ENCODE measurements at places on chromosomes 5 and 9.

GRCh38 chr9:14932641-14933040 is 22.4 kb upstream of the FREM1 start:
- no peak for DNase-seq

DNA sequence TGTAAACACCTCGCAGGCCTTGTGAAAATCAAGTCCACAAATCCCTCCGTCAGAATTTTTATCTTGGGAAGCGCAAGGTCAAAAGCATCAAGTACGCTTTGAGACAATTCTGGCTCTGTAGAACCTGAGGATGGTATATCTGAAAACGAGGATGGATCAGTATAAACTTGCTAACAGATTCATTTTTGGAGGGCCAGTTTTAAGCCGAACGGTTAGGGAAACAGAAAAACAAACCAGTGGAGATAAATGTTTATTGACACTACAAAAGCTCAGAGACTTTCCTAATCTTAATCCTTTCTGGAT is 352 bp upstream of the PGGT1B start:
- DNase-seq: no peak

DNA sequence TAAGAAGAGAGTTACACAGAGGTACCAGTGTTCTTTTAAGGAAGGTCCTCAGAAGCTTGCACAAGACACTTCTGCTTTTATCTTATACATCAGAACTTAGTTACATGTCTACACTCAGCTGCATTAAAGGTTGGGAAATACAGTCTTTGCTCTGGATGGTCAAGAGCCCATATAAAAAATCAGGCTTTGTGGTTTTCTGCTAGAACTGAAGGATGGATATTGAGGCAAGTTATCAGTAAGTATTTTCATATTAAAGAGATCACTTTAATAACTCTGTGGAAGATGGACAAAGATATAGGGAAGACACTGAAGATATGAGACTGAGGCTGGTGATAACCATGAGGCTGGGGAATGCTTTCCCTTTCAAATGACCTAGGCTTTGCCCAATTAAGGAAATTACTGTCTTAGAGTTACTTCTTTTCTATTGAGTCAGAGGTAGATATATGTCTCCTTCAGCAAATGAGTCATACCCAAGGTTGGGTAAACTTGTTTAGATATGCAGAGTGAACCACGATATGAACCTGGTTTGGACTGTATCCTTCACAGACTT is 87.0 kb upstream of the TNC start:
- no peak for DNase-seq

DNA sequence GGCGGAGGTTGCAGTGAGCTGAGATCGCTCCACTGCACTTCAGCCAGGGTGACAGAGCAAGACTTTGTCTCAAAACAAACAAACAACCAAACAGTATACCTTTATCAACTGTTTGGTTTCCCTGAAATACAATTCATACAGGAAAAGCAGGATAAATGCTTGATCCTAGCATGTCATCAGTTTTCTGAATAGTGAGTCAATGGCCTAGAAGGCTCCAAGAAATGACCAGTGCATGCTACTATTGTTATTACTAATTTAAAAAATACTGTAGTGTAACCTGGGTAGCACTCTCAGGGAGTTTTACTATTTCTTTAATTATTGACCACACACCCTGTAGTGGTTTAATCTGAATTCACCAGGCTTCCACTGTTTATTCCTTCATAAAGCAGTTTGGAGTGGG is 101.0 kb upstream of the PTPN3 start:
- DNase-seq: no peak

GRCh38 chr9:109845226-109845625 is 65.2 kb downstream of the PALM2AKAP2 start:
- DNase-seq: no peak

- no peak for DNase-seq
Measured at GRCh38 chr5:64678374-64678773, 11.9 kb upstream of the SHISAL2B start.

- no peak for DNase-seq
Measured at GRCh38 chr5:58501778-58502417, 10.7 kb downstream of the GAPT start.

GRCh38 chr9:84897362-84898094 is 228.0 kb downstream of the NTRK2 start:
- DNase-seq: no peak

- DNase-seq: no peak
Measured at GRCh38 chr5:141199359-141200235, at the start of gene PCDHB11. Gene PCDHB11, plus strand, starts transcription at chr5:141199627. Its CDS starts 148 bp downstream, at chr5:141199775.

GRCh38 chr9:89046832-89047231 is 55.6 kb downstream of the S1PR3 start:
- no peak for DNase-seq

- DNase-seq: no peak
Measured at GRCh38 chr5:103375350-103375749, 116.8 kb downstream of the MACIR start.

DNA sequence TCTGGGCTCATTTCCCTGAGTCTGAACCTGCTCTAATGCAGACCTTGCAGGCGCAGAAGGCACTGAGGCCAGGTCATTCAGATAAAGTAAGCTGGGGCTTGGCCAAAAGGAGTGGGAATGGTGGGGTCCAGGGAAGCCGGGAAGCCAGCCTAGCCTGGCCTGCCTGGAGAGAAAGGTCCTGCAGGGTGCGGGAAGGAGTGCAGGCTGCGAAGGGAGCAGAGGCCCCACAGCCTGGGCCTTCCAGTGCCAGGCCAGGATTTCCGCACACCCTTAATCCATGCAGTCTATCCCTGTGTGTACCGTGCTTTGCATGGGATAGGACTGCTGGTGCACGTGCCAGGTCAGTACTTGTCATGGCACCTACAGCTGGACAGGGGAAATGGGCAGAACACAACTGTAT is 3.6 kb upstream of the STING1 start:
- no peak for DNase-seq

DNA sequence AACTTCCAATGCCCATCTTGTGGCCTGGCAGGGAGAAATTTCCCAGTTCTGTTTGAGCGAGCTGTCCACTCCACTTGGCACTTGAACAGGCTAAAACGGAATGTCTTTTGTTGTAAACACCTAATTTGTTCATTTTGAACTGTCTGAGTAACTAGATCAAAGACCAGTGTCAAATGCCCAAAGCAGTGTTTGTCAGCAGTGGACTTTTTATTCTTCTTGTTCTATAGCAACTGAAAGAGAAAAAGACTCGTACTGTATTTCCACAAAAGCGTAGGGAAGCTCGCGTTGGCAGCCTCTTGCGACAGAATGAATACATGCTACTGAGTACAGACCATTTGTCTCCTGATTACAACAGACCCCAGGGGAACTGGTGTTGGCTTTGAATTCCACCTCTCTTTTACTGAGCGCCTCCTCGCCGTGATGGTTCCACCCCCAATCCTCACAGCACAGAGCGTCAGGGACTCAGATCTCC is 601.8 kb upstream of the ZNF608 start:
- peak; percentile 73 for DNase-seq

- DNase-seq: peak; percentile 49
Measured at GRCh38 chr9:33264003-33264472, 470 bp downstream of the BAG1 start.

DNA sequence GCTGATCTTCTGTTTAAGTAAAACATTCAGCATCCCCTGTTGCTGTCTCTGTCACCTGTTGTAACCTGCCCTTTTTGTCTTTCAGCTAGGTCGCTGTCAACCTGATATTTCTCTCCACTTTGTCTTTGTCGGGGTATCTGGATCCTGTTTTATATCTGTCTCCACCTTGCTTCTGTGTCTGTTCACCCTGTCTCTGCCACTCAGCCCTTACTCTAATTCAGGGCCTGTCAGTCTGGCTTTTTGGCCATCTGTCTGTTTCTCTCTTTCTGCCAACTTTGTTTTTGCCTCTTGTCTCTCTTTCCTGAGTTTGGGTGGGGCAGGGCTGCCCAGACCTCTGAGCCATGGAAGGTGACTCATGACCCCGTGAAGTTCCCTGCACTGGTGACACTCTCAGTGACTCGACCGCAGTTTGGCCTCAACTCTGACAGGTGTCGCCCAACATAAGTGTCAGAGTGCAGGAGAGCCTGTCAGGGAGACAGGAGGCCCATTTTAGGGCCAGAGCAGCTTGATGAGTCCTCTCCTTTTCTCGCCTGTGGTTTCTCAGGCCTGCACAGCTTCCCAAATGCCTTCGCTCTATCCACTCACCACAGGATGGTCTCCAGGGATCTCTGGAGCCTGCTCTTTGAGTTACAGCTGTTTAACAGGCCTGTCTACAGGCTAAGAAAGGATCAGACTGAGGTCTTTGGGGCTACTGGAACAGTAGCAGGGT is 868 bp downstream of the ZBTB43 start:
- DNase-seq: no peak

DNA sequence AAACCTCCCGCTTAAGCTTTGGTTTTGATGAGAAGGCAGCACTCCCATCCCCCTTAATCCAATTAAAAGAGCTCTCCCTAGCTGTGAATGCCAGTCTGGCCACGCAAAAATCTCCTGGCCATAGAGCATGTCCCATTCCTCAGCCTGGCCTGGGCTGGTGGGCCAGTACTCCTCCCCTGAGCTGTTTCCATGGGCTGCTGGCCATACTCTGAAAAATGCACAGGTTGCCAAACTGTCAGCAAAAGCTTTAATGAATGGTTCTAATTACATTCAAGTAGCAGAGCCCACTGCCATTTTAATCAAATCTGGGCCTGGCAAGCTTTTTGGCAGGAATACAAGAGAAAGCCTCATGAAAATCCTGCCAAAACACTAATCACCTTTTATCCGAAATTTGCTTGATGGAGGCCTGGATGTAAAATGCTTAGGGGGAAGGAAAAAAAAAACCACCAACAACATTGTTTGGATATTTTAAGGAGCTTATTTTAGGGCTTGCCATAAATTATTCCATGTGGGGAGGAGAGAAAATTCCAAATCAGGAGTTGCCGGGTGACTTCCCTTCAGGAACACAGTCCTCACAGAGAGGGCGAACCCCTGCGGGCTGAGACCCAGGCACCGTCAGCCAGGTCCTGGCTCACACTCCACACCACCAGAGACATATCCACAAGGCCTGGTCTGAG is 243.3 kb downstream of the SEC61B start:
- DNase-seq: peak; percentile 50

- no peak for DNase-seq
Measured at GRCh38 chr5:158117467-158118160, 258.7 kb upstream of the CLINT1 start.

DNA sequence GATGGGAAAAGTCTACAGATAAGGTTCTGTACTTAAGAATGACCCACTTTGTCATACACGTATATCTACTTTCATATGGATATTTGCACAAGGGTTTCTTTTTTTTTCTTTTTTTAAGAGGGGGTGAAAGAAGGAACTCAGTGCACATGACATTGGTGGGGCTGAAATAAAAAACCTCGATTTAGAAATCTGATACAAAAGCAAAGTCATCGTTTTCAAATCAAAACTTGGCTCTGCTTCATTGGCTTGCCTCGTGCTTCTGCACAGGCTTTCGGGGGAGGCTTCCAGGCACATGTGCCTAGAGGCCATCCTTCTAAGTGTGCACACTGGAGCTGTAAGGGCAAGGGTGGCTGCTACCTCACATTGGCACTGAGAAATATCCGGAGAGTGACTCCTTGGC is 31.1 kb downstream of the PTTG1 start:
- no peak for DNase-seq

DNA sequence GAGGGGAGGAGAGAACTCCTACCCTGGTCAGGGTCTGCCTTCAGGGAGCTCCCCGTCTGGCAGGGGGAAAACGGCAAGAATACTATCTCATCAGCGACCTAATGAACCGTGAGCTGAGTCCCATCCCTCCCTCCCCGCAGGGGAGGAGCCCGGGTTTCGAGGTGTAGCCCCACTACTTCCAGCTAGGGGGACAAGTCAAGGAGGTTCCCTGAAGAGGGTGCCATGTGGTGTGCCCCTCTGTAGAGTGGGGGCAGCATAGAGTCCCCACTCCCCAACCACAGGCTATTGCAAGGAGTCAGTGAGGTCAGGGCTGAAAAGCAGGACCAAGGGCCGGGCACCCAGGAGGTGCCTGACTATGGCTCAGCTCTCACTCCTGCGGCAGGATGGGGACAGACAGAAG is 50.9 kb upstream of the RXRA start:
- DNase-seq: no peak

GRCh38 chr5:95533761-95534160 is 21.0 kb downstream of the SKIC3 start:
- DNase-seq: no peak

- no peak for DNase-seq
Measured at GRCh38 chr5:147406636-147407035, 103.2 kb downstream of the DPYSL3 start.

DNA sequence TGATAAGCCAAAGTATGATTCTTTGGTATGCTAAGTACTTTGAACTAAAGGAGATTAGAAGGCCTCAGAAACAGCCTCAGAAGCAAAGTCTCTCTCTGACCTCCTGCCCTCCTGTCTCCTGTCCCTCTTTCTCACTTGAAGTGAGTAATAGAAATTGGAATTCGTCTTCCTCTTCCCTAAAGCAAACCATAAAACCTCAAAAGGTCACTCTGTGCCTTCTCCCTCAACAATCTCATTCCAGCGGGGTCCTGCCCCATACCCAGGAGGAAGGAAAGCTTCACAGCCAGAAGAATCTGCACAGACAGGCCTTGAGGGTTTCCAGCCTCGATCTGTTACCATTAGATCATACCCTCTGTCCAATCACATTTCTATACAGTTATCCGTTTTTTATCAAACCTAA is 87.8 kb downstream of the HAPLN1 start:
- DNase-seq: no peak

GRCh38 chr9:28120626-28121025 is 547.3 kb upstream of the C9orf72 start:
- no peak for DNase-seq

DNA sequence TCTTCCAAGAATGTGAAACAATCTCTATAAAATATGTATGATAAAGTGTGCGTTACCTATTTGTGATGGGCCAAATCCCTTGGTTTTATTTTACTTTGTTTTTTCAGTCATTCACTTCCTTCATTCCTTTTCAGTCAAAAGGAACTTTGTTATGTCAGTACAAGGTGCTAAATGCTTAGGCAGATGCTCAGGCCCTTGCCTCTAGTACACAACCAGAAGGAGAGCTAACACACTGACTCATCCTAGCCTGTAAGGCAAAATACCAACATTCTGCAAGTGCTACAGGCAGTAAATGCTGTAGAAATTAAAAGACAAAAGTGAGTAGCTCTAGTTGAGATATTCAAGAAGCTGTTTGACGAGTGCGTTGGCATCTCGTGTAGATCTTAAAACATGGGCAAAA is 49.4 kb downstream of the TRPM6 start:
- no peak for DNase-seq

DNA sequence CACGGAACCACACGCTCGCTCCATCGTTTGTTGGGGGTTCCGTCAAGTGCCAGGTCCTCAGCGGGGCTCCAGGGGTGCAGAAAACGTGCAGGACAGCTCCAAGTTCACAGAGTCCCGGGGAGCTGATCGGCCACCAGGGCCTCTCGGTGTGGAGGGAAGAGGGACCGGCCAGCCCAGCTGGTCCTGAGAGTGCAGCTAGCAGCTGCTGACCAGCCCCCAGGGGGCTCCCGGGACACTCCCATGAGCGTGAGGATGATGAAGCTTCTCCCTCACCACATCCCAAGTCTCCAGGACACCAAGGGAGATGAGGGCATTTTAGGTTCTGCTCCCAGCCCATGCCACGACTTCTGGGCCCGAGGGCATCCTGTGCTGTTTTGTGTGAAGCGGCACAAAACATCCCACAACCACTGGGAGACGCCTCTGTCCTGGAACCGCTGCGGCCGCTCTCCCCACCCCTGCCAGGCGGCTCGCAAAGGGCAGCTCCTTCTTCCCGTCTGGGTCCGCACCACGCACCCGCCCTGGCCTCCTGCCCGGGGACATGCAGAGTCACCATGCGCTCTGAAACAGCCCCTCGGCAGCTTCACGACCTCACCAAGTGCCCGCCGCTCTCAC is 67.5 kb upstream of the IRX4 start:
- no peak for DNase-seq

GRCh38 chr9:100466171-100466828 is 6.6 kb upstream of the TMEFF1 start:
- DNase-seq: peak; percentile 53
